ENCODE measurements at places on chromosomes 7 and 10. TPM values are rescaled to one million over a fixed set of nuclear protein-coding genes. Genes with fewer than 3 reads are reported as not detected.
A peak's percentile ranks its signal among the peaks of the same experiment; 100 is the strongest.

The GIMAP4 gene
- total RNA-seq: not detected

The METTL27 gene
- 0.35 TPM for total RNA-seq

The CCDC3 gene
- total RNA-seq: not detected

- no peak for DNase-seq
- H3K36me3 ChIP-seq: no peaks in the 10 kb centered on the region
Measured at GRCh38 chr10:10961072-10961471, 56.6 kb upstream of the CELF2 start.

- H3K4me3 ChIP-seq: no peak overlapping the region
- no peak for DNase-seq
- no peaks in the 10 kb centered on the region for H3K4me1 ChIP-seq
- H3K36me3 ChIP-seq: no peaks in the 10 kb centered on the region
- no peak overlapping the region for H3K27ac ChIP-seq
Measured at GRCh38 chr10:94443047-94443446, 40.7 kb downstream of the TBC1D12 start.

DNA sequence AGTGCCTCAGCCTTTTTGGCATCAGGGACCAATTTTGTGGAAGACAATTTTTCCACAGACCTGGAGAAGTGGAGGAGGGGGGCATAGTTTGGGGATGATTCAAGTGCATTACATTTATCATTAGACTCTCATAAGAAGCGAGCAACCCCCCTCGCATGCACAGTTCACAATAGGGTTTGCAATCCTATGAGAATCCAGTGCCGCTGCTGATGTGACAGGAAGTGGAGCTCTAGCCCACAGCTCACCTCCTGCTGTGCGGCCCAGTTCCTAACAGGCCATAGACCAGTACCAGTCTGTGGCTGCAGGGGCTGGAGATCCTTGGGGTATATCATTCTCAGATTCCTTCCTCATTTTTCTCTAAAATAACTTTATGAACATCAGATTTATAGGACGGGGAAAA is 50.8 kb downstream of the ATAD1 start:
- H3K27me3 ChIP-seq: no peaks in the 10 kb centered on the region
- peak; percentile 46 for DNase-seq
- peak overlapping the region; percentile 26 for H3K27ac ChIP-seq
- peaks cover 10% of the 10 kb centered on the region for H3K36me3 ChIP-seq
- H3K4me1 ChIP-seq: peaks cover 25% of the 10 kb centered on the region

DNA sequence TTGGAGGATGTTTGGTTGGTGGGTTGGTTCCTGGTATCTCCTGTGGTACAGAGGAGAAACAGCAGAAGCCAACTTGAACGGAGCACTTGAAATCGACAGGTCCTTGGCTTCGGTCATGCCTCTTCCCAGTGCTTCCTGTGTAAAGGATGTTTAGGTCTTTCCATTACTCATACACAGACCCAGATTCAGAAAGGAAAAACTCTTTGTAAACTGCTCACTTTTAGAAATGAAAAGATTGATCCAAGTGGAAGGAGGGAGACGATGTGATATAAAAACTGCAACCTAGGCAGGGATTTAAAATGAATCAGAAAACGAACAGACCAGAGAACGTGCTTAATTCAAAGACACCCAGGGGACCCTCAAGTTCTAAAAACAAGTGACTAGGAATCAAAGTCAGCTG is 338.4 kb downstream of the GALNT17 start:
- DNase-seq: no peak
- no peaks in the 10 kb centered on the region for H3K27me3 ChIP-seq
- H3K36me3 ChIP-seq: no peaks in the 10 kb centered on the region
- H3K4me3 ChIP-seq: no peak overlapping the region
- H3K27ac ChIP-seq: no peak overlapping the region
- no peaks in the 10 kb centered on the region for H3K4me1 ChIP-seq

- H3K36me3 ChIP-seq: no peaks in the 10 kb centered on the region
- H3K4me1 ChIP-seq: peaks cover 22% of the 10 kb centered on the region
- H3K27ac ChIP-seq: no peak overlapping the region
- H3K4me3 ChIP-seq: no peak overlapping the region
Measured at GRCh38 chr7:148915211-148915610, 31.1 kb upstream of the EZH2 start.

DNA sequence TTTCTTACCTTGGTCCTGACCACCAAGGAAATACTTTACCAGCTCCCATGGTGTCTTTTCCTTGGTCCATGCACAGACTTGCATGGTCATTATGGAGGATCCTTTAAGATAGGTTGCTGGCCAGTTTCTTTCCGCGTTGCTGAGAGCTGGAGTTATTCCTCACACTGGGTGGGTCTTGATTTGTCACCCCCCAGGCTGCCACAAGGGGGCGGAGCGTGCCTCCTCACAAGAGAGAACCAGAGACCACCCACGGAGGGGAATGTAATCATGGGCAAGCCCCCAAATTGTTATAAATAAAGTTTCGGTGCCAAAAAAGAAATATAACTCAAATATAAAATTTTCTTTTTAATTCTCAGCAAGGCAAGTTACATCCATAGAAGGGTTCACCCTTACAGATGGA is 10.5 kb upstream of the TRIM24 start:
- H3K27me3 ChIP-seq: no peaks in the 10 kb centered on the region
- H3K4me3 ChIP-seq: no peak overlapping the region
- no peaks in the 10 kb centered on the region for H3K4me1 ChIP-seq
- no peaks in the 10 kb centered on the region for H3K36me3 ChIP-seq
- no peak overlapping the region for H3K27ac ChIP-seq

- no peaks in the 10 kb centered on the region for H3K36me3 ChIP-seq
- H3K4me3 ChIP-seq: no peak overlapping the region
- H3K27ac ChIP-seq: no peak overlapping the region
- peaks cover 10% of the 10 kb centered on the region for H3K4me1 ChIP-seq
Measured at GRCh38 chr7:28812616-28813015, 145.5 kb downstream of the TRIL start.

DNA sequence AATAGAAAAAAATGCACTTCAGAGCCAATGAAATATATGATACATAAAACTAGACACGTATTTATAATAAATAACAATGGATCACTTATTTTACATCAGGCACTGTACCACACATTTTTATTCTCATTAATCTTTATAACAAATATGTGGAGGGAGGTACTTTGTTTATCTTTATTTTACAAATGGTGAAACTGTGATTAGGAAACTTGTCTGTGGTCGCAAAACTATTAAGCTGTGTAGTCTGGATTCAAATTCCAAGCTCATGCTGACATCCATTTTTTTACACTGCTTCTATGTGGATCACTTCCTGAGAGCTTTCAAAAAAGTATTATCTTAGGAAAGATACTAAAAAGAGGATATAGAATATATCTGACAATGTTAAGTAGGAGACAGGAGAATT is 978.6 kb downstream of the SORCS1 start:
- H3K36me3 ChIP-seq: no peaks in the 10 kb centered on the region
- no peak overlapping the region for H3K27ac ChIP-seq
- no peak overlapping the region for H3K4me3 ChIP-seq
- H3K4me1 ChIP-seq: no peaks in the 10 kb centered on the region

- H3K27me3 ChIP-seq: no peaks in the 10 kb centered on the region
- H3K4me3 ChIP-seq: no peak overlapping the region
- no peak overlapping the region for H3K27ac ChIP-seq
- DNase-seq: no peak
- H3K36me3 ChIP-seq: no peaks in the 10 kb centered on the region
Measured at GRCh38 chr7:51187941-51188340, 128.7 kb downstream of the COBL start.

DNA sequence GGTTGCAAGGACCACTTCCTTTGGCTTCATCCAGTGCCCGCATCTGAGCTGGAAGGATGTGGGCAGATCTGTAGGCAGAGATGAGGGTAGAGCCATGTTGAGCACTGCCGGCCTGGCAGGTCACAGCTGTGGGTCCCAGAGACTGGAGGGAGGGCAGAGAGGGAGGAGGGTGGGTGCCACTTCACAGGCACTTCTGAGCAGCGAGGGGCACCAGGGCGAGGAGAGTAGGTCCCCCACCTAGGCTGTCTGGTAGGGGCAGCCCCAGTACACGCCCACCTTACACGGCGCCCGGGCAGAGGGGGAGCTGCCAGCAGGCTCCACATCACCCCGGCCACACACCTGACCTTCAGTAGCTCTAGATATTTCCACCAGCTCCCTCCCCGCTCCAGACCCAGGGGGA is 473.0 kb upstream of the FOXK1 start:
- no peak overlapping the region for H3K27ac ChIP-seq
- DNase-seq: no peak
- H3K36me3 ChIP-seq: no peaks in the 10 kb centered on the region
- H3K27me3 ChIP-seq: no peaks in the 10 kb centered on the region

Measured in PC-3 (cell line).